Activated T-helper 1 cell treated with anti-CD3 and anti-CD28 coated beads, Interleukin-12 subunit alpha, Interleukin-12 subunit beta, Interleukin-2, Interleukin-4 antibody, amounts not matched to agents 30 ng/mL and 10 ng/mL and 1 ng/mL, durations not matched to agents 14 hours and 24 hours and 36 hours (primary cell): ENCODE measurements at places on chromosomes 13 and 19. TPM values are rescaled to one million over a fixed set of nuclear protein-coding genes. Genes with fewer than 3 reads are reported as not detected.

DNA sequence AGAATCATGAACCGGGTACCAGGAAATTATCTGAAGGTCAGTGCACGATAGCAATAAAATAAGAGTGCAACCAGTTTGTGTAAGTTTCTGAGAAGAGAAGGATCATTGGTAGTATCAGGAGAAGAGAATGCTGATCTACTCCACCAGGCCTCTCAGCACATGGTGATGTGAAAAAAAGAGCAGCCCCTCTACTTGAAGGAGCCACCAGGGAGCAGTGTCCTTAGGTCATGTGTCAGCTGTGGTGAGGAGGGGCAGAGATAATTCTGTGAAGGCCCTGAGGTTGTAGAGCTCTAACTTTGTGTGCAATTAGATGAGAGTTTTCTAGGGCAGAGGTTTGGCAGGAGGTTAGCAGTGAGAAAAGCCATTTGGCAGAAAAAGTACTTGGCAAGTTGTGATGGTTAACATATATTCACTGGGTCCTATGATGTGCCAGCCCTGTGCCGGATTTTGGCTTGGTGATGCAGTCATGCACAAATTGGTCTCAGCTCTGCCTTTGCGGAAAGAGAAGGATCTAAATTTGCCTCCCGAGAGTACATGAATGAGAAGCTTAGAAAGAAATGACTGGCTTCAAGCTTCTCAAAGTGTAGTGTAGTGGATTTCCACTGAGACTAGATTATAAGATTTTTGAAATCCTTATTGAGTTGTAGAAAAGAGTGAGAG is 19.2 kb upstream of the ZC3H13 start:
- no peaks in the 10 kb centered on the region for H3K4me1 ChIP-seq
- no peaks in the 10 kb centered on the region for H3K36me3 ChIP-seq
- DNase-seq, result no peak
- no peak overlapping the region for H3K4me3 ChIP-seq

- DNase-seq, result no peak
- no peaks in the 10 kb centered on the region for H3K4me1 ChIP-seq
- no peaks in the 10 kb centered on the region for H3K36me3 ChIP-seq
- no peak overlapping the region for H3K27ac ChIP-seq
Observed at GRCh38 chr13:109369353-109370052, 416.9 kb downstream of the IRS2 start.

DNA sequence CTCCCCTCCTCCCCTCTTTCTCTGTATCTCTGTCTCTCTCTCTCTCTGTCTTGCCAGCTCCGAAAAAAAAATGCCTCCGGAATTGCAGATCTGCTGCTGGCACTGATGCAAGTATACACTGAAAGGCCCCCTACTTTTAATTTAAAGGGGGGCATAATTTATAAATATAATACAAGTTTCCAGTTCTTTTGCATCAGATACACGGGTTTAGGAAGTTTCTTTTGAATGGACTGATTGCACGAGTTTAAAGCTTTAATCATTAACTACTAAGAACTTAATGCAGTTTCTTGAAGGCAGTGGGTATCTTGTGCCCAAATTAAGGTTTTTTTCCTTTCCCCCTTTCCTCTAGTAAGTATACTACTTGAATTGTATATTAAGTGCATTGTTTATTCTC is 1.4 kb downstream of the FGF9 start:
- peak overlapping the region; percentile 69 for H3K4me3 ChIP-seq
- H3K4me1 ChIP-seq, result peaks cover 44% of the 10 kb centered on the region

AZU1 gene
- total RNA-seq, result not detected in 2 replicates

DNA sequence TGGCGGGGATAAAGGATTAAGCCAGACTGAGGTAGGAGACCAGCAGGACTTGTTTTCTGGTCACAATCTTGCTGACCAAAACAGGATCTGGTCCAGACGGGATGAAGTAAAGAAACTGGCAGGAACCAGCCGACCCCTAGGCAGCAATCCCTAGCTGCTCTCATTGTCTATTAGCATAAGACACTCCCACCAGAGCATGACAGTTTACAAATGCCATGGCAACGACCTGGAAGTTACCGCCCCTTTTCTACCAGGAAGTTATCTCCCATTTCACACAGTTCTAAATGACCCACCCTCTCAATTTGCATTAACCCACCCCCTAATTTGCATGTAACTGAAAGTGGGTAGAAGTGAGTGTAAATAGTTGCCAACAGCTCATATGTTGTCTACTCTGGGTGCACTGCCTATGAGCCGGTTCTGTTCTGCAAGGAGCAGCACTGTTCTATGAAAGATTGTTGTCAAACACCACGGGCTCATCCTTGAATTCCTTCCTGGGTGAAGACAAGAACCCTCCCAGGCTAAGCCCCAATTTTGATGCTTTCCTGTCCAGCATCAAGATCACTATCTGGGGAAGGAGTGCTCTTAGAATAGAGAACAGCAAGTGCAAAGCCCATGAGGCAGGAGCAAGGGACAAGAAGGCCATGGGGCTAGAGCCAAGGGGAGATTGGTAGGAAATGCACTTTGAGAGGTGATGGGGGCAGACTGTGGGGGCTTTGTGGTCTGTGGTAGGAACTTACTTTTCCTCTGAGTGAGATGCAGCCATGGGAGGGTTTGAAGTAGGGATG is 13.9 kb upstream of the FBXO27 start:
- no peak overlapping the region for H3K4me3 ChIP-seq
- no peak overlapping the region for H3K27ac ChIP-seq
- DNase-seq, result no peak
- peaks cover 6% of the 10 kb centered on the region for H3K27me3 ChIP-seq
- no peaks in the 10 kb centered on the region for H3K36me3 ChIP-seq
- H3K4me1 ChIP-seq, result no peaks in the 10 kb centered on the region

DNA sequence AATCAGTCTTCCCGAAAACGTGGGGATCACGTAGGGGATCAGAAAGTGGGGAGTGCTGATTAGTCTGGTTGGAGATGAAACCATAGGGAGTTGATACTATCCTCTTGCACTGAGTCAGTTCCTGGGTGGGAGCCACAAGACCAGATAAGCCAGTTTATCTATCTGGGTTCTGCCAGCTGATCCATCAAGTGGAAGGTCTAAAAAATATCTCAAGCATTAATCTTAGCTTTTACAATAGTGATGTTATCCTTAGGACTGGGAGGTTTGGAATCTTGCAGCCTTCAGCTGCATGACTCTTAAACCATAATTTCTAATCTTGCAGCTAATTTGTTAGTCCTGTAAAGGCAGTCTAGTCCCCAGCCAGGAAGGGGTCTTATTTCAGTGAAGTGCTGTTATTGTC is 2474.2 kb downstream of the PCDH9 start:
- no peaks in the 10 kb centered on the region for H3K27me3 ChIP-seq
- H3K27ac ChIP-seq, result no peak overlapping the region
- no peaks in the 10 kb centered on the region for H3K4me1 ChIP-seq
- H3K4me3 ChIP-seq, result no peak overlapping the region
- DNase-seq, result no peak

KLK12 gene
- not detected in 2 replicates for total RNA-seq

FAAP24 gene
- 10.7 and 11.2 TPM in 2 replicates for total RNA-seq

TDRD12 gene
- 0.18 and 0.20 TPM in 2 replicates for total RNA-seq

CACNG6 gene
- total RNA-seq, result not detected in 2 replicates

DNA sequence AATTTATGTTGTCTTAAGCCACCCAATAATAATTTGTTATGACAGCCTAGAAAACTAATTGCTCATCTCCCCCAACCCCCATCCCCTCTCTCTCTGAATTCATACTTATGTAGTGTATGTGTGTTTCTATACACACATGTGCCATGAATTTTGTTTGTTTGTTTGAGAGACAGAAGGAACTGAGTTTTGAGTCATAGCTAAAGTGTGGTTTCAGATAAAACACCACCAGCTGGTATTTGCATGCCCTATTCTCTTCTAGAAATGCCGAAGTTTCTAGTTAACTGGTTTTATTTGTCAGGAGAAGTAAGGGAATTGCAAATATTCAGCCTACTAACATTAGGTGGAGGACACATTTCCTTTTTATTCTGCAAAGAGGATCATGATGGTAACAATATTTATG is 17.4 kb upstream of the LILRA2 start:
- no peak overlapping the region for H3K27ac ChIP-seq
- DNase-seq, result no peak
- no peak overlapping the region for H3K4me3 ChIP-seq
- H3K36me3 ChIP-seq, result no peaks in the 10 kb centered on the region

MCF2L gene
- 0.42 TPM in 1 of 2 replicates, not detected in the other for total RNA-seq

SMARCA4 gene
- total RNA-seq, result 177 and 178 TPM in 2 replicates

EHD2 gene
- total RNA-seq, result 0.29 and 0.54 TPM in 2 replicates

- no peak for DNase-seq
- no peak overlapping the region for H3K4me3 ChIP-seq
- peaks cover 25% of the 10 kb centered on the region for H3K36me3 ChIP-seq
- no peak overlapping the region for H3K27ac ChIP-seq
- H3K4me1 ChIP-seq, result no peaks in the 10 kb centered on the region
- no peaks in the 10 kb centered on the region for H3K27me3 ChIP-seq
Observed at GRCh38 chr13:110637747-110638146, 22.4 kb downstream of the NAXD start.
